ENCODE measurements at places on chromosomes 3 and 15.

DNA sequence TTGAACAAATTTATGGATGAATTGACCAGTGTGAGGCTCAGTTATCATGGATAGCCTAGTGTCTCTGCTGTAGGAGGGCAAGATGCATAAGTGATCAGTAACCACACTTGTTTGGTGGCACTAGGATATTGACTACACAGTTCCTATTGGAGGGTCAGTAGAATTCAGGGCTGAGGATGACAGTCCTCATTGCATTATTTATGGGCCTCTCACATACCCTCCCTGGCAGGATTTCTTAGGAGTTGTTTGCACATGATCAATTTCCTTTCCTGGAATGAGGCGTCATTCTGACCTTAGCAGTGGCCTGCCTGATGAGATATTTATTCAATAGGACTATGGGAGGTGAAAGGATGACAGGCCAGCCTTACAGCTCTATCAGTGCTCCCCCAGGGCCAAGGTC, 125.1 kb upstream of the AGBL1 start:
- no peak for DNase-seq

DNA sequence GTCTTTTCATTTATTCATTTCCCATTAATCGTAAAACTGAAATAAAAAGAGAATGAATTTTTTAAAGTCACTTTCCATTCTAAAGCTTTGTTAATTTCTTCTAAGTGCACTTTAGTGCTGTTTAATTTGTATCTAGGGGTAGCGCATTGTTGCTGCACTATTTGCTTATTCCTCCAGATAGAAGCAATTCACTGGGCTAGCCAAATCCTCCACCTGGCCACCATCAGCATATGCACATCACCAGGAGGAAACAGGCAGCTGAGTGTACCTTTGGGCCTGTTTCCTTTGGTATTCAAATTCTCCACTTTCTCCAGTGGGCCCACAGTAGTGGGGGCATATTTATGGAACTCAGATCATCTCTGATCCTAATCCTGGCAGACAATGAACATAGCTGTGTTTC, 29.8 kb upstream of the CPB1 start:
- DNase-seq = no peak

GRCh38 chr3:181906338-181906737, 194.6 kb downstream of the SOX2 start:
- DNase-seq = no peak

- DNase-seq = no peak
Measured at GRCh38 chr3:111653766-111654165, 58.6 kb upstream of the ZBED2 start.

DNA sequence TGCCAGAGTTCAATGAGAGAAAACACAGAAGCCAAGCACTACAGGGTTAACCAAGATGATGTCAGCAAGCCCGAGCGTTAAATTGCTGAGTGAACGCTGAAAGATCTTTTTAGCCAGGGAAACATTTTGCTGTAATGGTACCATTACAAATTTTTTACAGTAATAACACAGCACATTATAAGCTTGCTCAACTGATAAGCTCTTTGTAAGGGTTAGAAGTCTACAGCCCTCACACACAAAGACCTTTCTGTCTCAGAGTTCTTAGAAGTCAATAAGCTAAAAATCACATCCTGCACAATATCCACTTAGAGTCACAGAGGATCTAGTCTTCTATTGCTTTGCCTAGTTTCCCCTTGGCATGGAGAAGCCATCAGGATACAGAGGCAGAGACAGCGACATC, 29.9 kb downstream of the CHSY1 start:
- no peak for DNase-seq

GRCh38 chr15:23073890-23074646, 34.7 kb upstream of the TUBGCP5 start:
- peak; percentile 11 for DNase-seq

DNA sequence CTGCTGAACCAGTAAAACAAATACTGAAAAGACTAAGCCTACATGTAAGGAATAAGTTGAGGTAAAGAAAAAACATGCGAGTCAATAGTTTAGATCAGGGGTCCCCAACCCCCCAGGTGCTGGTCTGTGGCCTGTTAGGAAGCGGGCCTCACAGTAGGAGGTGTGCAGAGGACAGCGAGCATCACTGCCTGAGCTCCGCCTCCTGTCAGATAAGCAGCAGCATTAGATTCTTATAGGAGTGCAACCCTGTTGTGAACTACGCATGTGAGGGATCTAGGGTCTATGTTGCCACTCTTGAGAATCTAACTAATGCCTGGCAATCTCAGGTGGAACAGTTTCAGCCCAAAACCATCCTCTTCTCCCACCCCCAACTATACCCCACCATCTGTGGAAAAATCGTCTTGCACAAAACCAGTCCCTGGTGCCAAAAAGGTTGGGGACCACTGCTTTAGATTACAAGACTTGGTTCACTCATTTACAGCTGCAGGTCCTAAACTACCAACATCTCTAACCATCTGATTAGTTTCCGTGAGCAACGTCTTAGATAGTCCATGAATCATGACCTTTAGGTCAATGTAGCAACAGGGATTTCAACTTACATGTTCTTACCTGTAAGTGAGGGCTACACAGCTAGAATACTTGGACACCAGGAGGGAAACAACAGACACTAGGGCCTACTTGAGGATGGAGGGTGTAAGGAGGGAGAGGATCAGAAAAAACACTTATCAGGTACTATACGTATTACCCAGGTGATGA, 66.7 kb downstream of the TRANK1 start:
- no peak for DNase-seq

- no peak for DNase-seq
Measured at GRCh38 chr15:74272812-74273211, 36.7 kb downstream of the CCDC33 start.

DNA sequence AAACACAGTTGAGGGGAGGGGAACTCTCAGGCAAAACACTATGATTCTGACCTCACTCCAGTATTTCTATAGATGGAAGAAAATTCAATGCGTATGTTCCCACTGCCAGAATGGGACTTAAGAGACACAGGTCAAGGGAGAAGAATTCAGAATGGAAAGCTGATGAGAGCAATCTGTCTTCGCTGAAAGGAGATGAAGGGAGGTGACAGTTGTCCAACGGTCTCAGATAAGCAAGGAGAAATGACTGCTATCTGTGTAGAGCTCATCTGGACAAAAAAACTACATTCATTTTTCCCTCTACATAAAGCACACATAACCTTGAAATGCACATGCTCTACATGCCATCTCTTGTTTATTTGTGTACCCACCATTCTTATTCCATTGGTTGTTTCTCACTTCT, 405.1 kb downstream of the LSAMP start:
- no peak for DNase-seq

GRCh38 chr3:25910997-25911396, 121.1 kb downstream of the OXSM start:
- peak; percentile 37 for DNase-seq

GRCh38 chr3:105493305-105493892, 126.7 kb downstream of the ALCAM start:
- no peak for DNase-seq

DNA sequence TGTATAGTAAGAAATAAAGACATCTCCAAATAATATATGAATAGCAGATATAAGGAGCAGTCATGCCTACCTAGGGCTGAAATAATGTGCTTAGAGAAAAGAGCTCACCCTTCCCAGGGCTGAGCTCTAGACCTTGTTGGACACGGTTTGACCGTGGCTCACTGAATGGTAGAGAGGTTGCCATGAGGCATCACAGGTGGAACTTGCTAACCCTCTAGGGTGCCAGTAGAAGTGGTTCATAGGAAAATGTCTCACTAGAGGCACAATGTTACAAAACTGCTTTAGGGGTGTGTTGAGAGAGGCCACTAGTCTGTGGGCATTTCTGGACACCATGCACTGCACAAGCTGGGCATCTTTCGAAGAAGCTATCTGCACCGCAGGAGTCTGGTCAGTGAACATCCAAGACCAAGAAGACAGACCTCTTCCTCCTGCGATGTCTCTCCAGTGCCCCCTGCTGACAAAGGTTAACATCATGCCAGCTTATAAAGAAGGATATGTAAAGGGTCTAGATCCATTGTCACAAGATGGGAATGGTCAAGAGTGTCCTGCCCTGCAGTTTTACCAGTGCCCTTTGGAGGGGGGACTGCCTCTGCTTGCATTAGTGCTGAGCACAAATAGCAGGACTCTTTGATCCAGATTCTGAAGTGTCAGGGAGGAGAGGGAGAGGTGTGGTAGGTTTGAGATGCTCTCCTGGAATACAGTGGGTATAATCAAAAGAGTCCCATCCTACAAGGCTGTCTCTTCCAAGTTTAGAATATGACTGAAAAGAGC, 266.8 kb downstream of the ZNF385D start:
- DNase-seq = peak; percentile 63

DNA sequence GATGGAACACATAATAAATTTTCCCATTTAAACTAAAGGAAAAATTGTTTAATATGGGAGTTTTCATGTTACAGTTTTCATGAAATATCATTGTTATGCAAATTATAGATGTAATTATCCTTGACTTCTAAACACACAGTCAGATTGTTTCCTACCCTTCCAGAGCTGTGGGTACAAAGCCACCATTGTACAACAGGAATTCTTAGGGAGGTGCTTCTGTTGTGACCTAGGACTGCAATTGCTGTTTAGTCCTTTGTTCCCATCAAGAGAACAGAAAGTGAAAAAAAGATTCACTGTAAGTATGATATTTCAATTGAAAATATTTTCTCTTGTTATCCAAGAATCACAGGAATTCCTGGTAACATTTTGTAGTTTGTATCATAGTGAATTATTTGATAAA, 455.3 kb upstream of the NAALADL2 start:
- DNase-seq = peak; percentile 11

DNA sequence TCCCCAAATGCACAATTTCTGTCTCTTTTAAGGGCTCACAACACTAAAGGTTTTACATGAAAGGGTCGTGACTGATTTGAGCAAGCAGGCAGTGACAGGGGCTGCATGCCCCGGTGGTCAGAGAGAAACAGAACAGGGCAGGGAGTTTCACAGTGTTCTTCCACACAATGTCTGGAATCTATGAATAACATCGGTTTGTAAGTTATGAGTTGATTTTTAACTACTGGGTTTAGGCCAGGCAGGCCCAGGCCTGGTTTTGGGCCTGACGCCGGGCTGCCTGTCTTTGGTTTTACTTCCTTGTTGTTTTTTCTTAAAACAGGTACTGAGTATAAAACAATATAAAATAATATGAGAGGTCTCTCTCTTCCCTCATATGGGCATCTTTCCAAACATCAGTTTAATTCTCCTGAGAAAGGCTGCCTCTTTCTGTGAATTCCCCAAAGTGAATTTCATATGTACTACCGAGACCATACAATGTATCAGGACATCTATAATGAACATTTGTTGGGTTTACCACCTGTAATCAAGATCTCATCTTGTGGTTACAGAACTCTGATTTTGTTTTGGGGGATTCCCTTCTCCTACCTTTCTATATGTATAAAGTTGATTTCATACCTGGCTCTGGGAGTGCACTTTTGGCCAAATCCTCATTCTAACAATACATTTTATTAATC, 74.4 kb downstream of the CD200 start:
- DNase-seq = no peak

DNA sequence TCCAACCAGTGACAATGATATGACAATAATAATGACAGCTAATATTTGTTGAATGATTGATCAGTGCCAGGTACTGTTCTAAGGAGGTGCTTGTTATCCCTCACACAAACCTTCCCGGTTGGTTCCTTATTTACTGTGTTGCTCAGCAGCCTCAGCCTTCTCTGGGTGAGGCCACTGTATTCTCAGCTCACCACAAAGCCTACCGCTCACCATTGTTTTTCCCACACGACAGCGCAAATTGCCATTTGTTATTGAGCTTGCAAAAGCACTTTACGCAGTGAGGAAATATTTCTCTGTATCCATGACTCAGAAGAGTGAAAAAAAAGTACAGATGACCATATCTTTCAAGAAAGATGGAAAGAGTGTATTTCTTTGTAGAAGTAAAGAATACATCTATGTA, 49.5 kb upstream of the PDZRN3 start:
- DNase-seq = no peak

DNA sequence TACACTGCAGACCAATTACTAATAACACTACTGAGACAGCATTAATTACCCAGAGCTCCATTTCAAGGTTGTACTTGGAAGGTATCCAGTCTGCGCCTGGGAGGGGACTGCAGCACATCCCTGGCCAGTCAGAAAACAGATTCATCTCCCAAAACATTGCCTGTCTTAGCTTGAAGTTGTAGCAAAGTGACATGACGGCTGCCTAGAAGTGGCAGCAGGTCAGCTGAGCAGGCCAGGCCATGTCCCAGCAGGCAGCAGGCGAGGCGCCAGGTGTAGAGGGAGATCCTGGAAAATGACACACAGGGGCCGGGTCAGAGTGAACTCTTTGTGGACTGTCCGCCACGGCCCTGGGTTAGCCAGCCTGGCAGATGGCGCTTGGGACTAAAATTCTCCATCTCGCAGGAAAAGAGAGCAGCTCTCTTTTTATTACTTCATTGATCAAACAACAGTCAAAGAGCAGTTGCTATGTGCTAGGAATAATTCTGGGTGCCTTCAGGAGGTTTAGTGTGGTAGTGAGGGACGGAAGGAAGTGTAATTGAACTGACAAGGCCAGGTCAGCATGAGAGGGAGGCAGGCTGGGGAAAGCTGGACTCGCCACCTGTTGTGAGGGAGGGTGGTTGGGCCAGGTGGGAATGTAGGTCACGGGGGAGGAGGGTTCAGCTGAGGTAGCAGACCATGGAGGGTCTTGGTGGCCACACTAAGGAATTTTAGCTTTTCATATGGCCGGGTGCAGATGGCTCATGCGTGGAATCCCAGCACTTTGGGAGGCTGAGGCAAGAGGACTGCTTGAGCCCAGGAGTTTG, 1.3 kb upstream of the MAP6D1 start:
- DNase-seq = no peak

GRCh38 chr3:5202222-5202621, 14.7 kb downstream of the EDEM1 start:
- DNase-seq = no peak

- peak; percentile 83 for DNase-seq
Measured at GRCh38 chr3:4978966-4979427, 240 bp upstream of the BHLHE40 start.

DNA sequence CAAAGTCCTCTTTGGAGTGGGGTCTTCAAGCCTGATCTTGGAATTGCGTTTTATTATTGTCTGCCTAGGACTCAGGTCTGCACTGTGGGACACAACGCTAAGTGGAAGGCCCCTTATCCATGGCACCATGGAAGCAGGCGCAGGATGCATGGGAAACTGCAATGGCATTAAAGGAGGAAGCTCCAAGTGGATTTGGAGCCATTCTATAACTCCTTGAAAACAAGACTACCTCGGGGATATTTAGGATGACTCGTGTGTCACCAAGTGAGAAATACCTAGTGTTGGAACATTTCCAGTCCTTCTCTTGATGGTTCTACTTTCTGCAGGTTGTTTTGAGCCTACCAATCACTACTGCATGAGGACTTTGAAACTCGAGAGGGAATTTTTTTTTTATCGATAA, 126.6 kb upstream of the ZBED2 start:
- DNase-seq = no peak

GRCh38 chr3:5232570-5232969, 45.1 kb downstream of the EDEM1 start:
- no peak for DNase-seq

All from globus pallidus (tissue), 1 donor.